Stimulated activated CD8-positive, alpha-beta memory T cell treated with anti-CD3 and anti-CD28 coated beads, Interleukin-7, amount 100 ng/mL, for 24 hours (primary cell): ENCODE measurements at places on chromosomes 13 and 19.
A peak's percentile ranks its signal among the peaks of the same experiment; 100 is the strongest.

GRCh38 chr19:57302727-57303401, 17.4 kb upstream of the ZNF543 start:
- no peak for DNase-seq

DNA sequence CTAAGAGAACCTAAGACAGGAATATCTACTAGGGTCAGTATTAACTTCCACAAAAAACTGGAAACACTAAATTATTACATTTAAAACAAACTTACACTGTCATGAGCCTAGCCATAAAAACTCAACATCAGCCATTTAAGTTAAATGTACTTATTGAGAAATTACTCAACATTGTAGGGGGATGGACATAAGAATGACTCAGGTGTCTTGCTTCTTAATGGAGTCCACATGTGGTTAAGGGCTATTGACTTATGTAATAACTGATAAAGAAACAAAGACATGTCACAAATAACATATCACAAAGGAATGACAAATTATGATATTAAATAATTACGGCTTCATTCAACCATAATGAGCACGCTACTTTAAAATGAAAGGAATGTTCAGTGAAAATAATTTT, 36.2 kb downstream of the CLDN10 start:
- DNase-seq: no peak

GRCh38 chr13:64457976-64458375, 2772.2 kb downstream of the PCDH9 start:
- no peak for DNase-seq

DNA sequence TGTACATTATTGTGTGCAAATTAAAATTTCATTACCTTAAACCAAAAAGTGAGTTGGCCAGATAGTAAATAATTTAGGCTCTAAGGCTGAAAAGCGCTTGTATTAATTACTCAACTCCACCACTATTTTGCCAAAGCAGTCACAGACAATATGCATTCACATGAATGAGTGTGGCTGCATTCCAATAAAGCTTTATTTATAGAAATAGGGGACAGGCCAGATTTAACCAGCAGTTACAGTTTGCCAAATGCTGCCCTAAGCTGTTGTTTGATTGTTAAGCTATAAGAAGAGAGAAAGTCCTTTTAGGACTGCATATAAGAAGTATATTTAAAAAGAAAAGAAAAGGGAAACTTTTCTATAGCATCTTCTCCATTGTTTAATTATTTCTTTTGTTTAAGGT, 342.6 kb downstream of the ITGBL1 start:
- no peak for DNase-seq

DNA sequence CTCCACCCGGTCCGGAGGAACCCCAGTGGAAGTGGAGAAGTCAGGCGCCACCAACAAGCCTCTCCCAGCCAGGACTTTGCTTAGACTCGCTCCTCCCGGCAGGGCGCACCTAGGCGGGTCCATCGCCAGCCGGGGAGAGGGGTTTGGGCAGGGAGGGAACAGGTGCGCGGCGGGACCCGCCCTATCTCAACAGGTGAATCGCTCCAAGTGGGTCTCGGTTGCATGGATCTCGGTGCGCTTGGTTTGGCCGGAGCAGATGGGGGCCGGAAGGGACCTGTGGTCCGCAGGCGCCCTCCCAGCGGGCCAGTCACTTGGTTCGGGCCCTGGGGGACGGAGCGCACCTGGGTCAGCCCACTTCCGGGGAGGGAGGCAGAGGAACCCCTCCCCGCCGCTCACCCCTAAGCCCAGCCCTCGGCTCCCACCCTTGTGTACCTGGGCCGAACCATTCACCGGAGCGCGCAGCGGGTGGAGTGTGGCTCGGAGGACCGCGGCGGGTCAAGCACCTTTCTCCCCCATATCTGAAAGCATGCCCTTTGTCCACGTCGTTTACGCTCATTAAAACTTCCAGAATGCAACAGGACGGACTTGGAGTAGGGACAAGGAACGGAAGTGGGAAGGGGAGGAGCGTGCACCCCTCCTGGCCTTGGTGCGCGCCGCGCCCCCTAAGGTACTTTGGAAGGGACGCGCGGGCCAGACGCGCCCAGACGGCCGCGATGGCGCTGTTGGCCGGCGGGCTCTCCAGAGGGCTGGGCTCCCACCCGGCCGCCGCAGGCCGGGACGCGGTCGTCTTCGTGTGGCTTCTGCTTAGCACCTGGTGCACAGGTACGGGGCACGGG, at the start of gene LSR:
Gene LSR, plus strand, starts transcription at position 693 of the 836 bp plus-strand sequence. Its CDS starts 21 bp downstream, at position 714.
- DNase-seq: peak; percentile 38

DNA sequence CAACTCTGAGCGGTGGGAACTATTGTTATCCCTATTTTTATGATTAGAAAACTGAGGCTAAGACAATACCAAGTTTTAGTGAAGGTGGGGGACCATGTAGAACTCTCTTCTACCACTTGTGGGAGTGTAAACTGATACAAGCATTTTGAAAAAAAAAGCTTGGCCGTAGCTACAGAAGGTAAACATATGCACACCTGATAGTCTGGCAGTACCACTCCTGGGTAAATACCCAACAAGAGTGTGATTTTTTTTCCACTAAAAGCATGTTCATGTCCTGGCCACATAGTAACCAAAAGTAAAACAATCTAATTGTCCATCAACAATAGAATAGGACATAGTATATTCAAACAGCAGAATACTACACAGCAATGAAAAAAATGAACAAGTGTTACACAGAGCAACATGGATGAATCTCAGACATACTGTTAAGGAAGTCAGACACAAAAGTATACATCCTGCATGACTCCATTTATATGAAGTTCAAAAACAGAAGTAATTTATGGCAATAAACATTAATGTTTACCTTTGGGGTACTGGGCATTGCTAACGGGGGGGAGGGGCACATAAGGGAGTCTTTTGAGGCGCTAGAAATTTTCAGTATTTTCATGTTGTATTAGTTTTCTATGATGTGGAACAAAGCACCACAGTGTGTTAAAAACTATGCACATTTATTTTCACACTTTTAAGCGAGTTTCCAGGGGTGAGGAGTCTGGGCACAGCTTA, 6.4 kb upstream of the SPATA13 start:
- no peak for DNase-seq

DNA sequence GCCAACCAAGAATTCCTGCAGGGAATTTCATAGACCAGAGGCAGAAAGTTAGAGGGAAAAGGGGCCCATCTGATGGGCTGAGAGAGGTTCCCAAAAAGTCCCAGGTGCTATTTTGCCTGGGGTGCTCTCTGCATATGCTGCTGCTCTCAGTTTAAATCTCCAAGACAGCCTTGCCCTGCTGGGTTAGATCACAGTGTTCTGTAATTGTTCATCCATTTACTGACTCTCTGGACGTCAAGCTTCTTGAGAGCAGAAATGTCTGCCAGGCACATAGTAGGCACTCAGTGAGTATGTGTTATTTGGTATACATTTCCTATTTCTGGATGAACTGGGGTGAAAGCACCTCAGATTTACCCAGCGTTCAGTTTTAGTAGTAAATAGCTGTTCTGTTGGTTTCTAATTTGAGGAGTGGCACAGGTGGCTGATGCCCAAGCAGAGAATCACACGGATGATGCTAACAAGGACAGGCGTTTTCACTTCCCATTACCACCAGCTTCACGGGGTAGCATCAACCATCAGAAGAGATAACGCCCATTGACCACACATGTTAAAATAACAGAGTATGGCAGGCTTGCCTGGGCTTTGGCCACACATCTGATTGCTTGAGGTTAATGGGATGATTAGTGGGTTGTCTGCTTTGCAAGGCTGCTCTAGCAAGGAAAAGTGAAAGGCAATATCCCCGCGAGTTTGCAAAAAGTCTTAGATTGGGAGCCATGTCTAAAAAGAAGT, 161.1 kb downstream of the SLC7A1 start:
- DNase-seq: no peak

DNA sequence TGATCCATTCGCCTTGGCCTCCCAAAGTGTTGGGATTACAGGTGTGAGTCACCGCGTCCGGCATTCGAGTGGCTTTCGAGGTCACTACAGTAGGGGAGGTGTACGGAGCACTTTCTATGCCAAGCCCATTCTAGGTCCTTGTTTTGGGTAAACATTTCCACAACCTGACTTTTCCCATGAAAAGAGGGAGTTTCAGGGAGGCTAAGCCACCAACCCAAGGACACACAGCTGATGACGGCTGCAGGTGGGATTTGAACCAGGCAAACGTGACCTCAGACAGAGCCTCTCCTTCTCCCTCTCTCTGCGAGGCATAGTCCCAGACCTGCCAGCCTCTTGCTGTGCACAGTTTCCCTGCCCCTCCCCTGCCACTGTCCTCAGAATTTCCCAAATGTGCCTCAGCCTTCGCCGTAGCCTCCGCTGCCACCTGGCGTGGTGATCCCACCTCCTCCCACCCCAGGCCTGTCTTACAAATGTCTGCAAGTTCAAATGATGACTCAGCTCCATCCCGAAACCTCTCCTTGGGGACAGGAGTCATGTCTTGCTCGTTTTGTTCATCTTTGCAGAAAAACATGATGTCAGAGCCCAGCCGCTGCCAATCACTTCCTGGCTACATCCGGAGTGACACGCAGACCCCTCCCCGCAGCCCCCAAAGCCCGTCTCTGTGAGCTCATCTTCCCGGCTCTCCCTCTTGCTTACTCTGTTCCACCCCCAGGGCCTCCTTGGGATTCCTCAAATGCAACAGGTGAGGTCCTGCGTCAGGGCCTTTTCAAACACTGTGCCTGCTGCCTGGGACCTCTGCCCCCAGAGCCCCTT, 6.6 kb upstream of the GADD45B start:
- no peak for DNase-seq

- no peak for DNase-seq
Measured at GRCh38 chr13:109704771-109705635, 81.4 kb downstream of the IRS2 start.

GRCh38 chr19:29914933-29915332, 27.1 kb upstream of the URI1 start:
- no peak for DNase-seq

DNA sequence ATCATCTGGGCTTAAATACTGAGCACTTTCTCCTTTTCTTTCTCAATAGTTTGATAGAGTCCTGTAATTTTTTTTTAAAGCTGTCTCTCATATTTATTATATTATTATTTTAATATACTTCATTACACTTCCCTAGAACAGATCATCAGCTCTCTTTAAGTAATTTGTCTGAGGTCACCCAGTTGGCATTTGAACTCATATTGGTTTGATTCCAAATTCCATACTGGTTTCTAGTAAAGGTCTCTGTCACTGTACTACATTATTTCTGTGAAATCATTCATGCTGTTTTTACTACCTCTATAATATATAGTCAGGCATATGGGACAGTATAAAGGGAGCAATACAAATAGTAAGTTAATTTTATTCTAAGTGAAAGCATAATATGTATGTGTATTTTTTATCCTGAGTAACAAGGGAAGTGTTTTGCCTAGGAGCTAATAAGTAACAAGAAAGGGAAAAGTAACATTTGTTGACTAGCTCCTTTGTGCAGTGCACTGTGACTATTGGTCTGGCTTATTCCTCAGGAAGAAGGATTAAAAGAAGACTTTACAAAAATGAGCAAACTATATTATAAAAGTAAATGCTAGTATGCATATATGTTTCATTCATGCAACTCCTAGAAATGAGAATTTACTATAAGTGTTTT, 14.3 kb downstream of the LPAR6 start:
- no peak for DNase-seq

- no peak for DNase-seq
Measured at GRCh38 chr13:50941146-50941545, 31.6 kb downstream of the RNASEH2B start.

GRCh38 chr19:46615966-46616365, 8.9 kb downstream of the PTGIR start:
- DNase-seq: no peak

DNA sequence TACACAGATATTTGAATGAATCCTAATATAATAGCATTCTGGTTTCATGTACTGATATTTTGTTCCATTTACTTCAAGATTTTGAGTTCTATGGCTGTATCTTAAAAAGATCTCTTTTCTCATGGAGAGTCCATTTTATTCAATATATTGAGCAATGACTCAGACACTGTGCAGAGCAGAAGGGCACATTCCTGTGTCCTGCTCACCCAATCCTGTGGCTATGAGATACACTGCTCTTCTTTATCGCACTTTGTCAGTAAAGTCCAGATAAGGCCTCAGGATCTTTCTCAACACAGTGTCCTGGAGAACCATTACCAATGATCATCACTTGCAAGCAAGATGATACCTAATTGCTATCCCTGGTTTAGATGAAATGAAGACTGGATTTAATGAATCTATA, 155.0 kb downstream of the CYSLTR2 start:
- DNase-seq: no peak

DNA sequence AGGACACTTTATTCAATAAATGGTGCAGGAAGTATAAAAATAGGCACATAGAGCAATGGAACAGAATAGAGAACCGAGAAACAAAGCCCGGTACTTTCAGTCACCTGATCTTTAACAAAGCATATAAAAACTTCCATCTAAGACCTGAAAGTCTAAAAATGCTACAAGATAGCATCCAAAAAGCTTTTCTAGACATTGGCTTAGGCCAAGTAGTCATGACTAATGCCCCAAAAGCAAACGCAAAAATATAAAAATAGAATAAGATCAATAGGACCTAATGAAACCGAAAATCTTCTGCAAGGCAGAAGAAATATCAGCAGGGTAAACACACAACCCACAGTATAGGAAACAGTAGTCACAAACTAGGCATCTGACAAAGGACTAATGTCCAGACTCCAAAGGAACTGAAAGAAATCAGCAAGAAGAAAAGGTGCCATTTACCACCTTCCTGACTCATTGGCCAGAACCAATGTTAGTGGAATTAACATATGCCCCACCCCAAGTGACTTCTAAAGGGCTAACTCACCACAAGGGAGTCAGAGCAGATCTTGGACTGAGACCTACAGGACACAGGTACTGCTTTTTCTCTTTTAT, 40.8 kb upstream of the CEACAM21 start:
- DNase-seq: no peak

- no peak for DNase-seq
Measured at GRCh38 chr13:41058295-41059070, 2.8 kb upstream of the WBP4 start.

- no peak for DNase-seq
Measured at GRCh38 chr19:18159810-18160209, 6.8 kb downstream of the PIK3R2 start.

GRCh38 chr13:104872153-104872552, 1663.3 kb downstream of the EFNB2 start:
- no peak for DNase-seq

DNA sequence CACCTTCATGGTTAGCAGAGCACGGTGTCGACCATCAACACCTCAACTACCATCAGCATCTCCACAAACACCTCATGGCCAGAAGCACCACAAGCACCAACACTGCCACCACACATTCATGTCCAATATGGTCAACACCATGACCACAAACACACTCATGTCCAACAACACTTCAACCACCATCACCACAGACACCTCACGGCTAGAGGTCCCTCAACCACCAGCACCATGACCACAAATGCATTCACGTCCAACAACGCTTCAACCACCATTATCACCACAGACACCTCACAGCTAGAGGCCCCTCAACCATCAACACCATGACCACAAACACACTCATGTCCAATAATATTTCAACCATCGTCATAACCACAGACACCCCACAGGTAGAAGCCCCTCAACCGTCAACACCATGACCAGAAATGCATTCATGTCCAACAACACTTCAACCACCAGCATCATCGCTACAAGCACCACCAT, 10.2 kb downstream of the TRAPPC5 start:
- no peak for DNase-seq

GRCh38 chr13:75788481-75788981, 152.4 kb downstream of the LMO7 start:
- DNase-seq: no peak
